Left lung (tissue), 14 donors: ENCODE measurements at places on chromosomes 2 and 18. TPM values are rescaled to one million over a fixed set of nuclear protein-coding genes. Genes with fewer than 3 reads are reported as not detected.

DNA sequence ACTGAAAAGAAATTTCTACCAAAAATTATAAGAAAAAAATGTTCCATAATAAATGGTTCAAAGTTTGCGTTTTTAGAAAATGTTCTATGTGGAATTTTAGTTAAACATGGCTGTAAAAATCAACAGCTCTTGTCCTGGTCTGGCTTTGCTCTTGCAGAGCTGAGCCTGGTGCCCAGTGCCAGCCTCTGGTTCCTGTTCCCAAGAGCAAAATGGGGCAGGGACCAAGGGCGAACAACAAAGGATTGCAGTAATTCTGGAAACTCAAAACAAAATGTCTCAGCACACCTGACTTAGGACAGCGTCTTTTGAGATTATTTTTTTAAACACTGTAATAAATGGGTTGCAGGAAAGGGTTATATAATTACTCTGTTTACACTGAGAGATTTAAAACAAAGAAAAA is 174.7 kb downstream of the ANAPC1 start:
- peaks cover 7% of the 10 kb centered on the region for H3K4me1 ChIP-seq
- no peaks in the 10 kb centered on the region for H3K27me3 ChIP-seq
- H3K27ac ChIP-seq = no peak overlapping the region
- no peak overlapping the region for H3K4me3 ChIP-seq
- H3K36me3 ChIP-seq = no peaks in the 10 kb centered on the region

GRCh38 chr18:31776093-31776492 is 15.4 kb upstream of the SLC25A52 start:
- H3K36me3 ChIP-seq = no peaks in the 10 kb centered on the region
- no peak overlapping the region for H3K27ac ChIP-seq
- no peak for DNase-seq
- no peaks in the 10 kb centered on the region for H3K4me1 ChIP-seq

GRCh38 chr2:48316753-48317750 is 212.9 kb upstream of the STON1 start:
- no peaks in the 10 kb centered on the region for H3K36me3 ChIP-seq
- peaks cover 7% of the 10 kb centered on the region for H3K4me1 ChIP-seq
- no peak for DNase-seq
- no peaks in the 10 kb centered on the region for H3K27me3 ChIP-seq
- H3K27ac ChIP-seq = peak overlapping the region; percentile 99

DNA sequence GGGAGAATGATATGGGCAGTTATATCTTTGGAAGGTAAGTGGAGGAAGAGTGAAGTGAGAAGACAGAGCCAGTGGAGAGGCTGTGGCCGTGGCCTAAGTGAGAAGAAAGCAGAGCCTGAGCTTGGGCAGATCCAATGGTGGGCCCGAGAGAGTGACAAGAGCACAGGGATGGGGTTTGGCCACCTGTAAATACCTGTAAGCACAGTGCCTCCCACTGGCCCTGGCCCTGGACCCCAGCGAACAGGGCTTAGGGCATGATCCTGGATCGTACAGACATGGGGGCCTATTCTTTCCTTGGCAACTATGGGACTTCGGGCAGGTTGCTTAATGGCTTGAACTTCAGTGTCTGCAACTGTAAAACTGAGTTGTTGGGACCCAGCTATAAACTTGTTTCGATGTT is 44.1 kb downstream of the MTCL1 start:
- no peaks in the 10 kb centered on the region for H3K27me3 ChIP-seq
- no peak overlapping the region for H3K27ac ChIP-seq
- H3K4me3 ChIP-seq = no peak overlapping the region
- H3K36me3 ChIP-seq = no peaks in the 10 kb centered on the region
- no peaks in the 10 kb centered on the region for H3K4me1 ChIP-seq
- DNase-seq = no peak

GRCh38 chr2:86790676-86791572 is at the start of gene CD8A:
Gene CD8A, minus strand, starts transcription at chr2:86790913. Its CDS starts 88 bp downstream, at chr2:86790825.
- no peak for DNase-seq
- peak within 1 kb of the TSS; percentile 28 for H3K27ac ChIP-seq
- peaks cover 19% of the 10 kb centered on the region for H3K4me1 ChIP-seq
- peaks cover 72% of the 10 kb centered on the region for H3K27me3 ChIP-seq
- H3K4me3 ChIP-seq = no peak within 1 kb of the TSS

DNA sequence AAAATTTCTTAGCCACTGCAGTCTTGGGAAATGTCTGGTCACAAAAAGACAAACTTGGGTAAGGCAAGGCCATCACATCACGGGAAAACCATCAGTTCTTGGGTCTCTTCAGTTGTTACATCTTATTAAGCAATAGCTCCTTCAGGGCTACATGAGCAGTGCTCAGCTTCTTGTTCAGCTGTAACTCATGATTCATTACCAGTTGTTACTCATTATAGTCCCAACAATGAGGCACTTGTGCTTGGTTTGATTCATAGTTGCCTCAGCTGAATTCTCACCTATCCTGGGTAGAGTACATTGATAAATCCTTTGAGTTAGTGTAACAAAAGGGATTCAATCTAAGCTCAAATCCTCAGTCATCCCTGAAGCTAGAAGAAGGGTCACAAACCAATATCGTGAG is 102.4 kb upstream of the DCC start:
- no peak for DNase-seq
- no peaks in the 10 kb centered on the region for H3K36me3 ChIP-seq

GRCh38 chr2:55051026-55051866 is 995 bp upstream of the RTN4 start:
- H3K27me3 ChIP-seq = no peaks in the 10 kb centered on the region
- DNase-seq = peak; percentile 45
- H3K4me3 ChIP-seq = peak overlapping the region; percentile 29
- H3K36me3 ChIP-seq = no peaks in the 10 kb centered on the region
- H3K27ac ChIP-seq = peak overlapping the region; percentile 99

- H3K27ac ChIP-seq = no peak overlapping the region
- no peaks in the 10 kb centered on the region for H3K4me1 ChIP-seq
- H3K4me3 ChIP-seq = no peak overlapping the region
- H3K36me3 ChIP-seq = no peaks in the 10 kb centered on the region
- no peak for DNase-seq
These were observed 29.1 kb downstream of the SLC4A3 start for GRCh38 chr2:219656526-219656925.

- no peaks in the 10 kb centered on the region for H3K4me1 ChIP-seq
- DNase-seq = no peak
- H3K4me3 ChIP-seq = no peak overlapping the region
These were observed 13.7 kb upstream of the SLC40A1 start for GRCh38 chr2:189594305-189594704.

Gene RAB10
- 114 TPM for total RNA-seq

Gene CRYGC
- total RNA-seq = not detected

DNA sequence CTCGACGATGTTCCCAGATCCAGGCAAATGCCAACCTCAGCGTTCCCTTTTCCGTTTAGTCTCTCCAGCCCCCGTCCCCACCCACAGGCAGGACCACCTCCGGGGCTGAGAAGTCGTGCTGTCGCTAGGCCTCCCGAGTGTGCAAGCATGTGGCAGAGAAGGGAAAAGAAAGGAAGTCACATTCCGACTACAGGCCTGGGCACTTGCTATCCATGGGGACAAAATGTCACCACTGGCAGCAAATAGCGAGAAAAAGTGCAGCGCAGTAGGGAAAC is 420 bp downstream of the PIGN start:
- H3K27ac ChIP-seq = peak overlapping the region; percentile 75
- no peaks in the 10 kb centered on the region for H3K36me3 ChIP-seq
- no peaks in the 10 kb centered on the region for H3K27me3 ChIP-seq
- H3K4me3 ChIP-seq = peak overlapping the region; percentile 82

DNA sequence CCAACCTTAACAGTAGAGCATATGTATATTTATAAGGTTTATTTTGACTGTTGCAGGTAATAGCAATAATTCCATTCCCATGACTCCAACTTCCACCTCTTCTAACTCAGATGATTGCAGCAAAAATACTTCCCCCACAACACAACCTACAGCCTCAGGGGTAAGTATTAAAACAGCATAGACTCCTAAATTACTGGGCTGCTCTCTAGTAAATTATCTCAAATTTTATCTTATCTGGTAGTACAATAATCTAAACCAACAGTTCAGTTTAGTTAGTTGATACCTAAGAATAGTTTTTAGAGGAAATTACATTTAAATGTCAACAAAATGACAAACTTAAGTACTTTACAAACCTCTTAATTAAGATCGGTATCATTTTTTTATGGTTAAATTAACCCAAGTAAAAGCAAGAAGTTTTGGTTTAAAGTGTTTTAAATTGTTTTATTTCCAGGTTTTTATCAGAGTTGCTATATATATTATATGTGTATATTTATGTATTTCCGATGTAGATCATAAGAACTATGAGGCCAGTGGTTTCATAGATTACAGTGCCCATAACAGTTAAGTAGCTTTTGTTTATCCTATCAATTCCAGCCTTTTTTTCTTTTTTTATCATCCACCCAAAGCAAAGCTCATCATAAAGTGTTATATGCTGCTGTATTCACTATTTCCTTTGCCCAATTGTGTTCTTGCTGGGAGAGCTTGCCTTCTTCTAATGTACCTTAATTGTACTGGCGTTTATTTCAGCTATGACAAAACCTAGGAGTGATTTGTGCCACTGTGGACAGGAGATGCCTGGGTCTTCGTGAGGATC is 13.7 kb downstream of the GATA6 start:
- H3K4me3 ChIP-seq = no peak overlapping the region
- peaks cover 9% of the 10 kb centered on the region for H3K4me1 ChIP-seq
- no peak overlapping the region for H3K27ac ChIP-seq

GRCh38 chr2:66794070-66794469 is 359.1 kb downstream of the MEIS1 start:
- no peaks in the 10 kb centered on the region for H3K4me1 ChIP-seq
- no peaks in the 10 kb centered on the region for H3K36me3 ChIP-seq
- DNase-seq = no peak
- no peak overlapping the region for H3K4me3 ChIP-seq
- H3K27me3 ChIP-seq = no peaks in the 10 kb centered on the region

Gene TRIM54
- total RNA-seq = 0.17 TPM

Gene TBR1
- 0.08 TPM for total RNA-seq

DNA sequence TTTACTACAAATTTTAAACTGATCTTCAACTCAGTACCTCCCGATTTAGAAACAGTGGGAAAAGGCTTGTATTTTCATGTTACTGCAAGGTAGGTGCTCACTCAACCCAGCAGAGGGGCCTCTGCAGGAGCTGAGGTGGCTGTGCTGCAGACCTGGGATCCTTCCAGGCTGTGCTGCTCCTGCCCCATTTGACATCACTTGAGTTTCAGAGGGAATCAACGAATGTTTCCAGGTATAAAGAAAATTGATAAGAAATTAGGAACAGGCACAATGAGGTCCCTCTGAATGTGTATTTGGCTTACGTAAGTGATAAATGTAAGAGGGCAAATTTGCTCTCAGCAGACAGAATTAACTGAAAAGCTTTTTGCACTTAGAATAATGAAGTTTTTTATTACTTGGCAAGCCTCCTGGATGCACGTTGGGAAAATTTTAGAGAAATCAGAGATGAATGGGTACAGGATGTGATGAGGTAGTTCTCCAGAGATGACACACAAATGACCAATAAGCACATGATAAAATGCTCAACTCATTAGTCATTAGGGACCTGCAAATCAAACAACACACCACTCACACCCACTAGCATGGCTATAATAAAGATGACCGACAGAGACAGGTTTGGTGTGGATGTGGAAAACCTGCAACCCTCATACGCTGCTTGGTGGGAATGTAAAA is 114.0 kb downstream of the NOL10 start:
- no peak for DNase-seq
- no peaks in the 10 kb centered on the region for H3K4me1 ChIP-seq
- H3K36me3 ChIP-seq = peaks cover 67% of the 10 kb centered on the region
- H3K4me3 ChIP-seq = no peak overlapping the region
- H3K27ac ChIP-seq = no peak overlapping the region

DNA sequence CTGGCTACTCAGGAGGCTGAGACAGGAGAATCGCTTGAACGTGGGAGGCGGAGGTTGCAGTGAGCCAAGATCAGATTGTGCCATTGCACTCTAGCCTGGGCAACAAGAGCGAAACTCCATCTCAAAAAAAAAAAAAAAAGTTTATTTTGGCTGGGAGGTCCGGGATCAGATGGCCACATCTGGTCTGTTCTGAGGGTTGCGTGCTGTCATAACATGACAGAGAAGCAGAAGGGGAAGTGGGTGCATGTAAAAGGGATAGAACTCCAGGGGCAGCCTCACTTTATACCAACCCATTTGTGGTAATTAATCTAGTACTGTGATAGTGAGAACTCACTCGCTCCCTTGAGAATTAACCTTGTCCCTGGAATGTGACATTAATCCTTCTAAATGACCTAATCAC is 101.2 kb downstream of the PTPN4 start:
- H3K27me3 ChIP-seq = no peaks in the 10 kb centered on the region
- H3K4me1 ChIP-seq = no peaks in the 10 kb centered on the region
- DNase-seq = no peak
- H3K36me3 ChIP-seq = no peaks in the 10 kb centered on the region
- no peak overlapping the region for H3K27ac ChIP-seq
- no peak overlapping the region for H3K4me3 ChIP-seq

GRCh38 chr18:10878703-10879102 is 270.7 kb downstream of the PIEZO2 start:
- no peaks in the 10 kb centered on the region for H3K4me1 ChIP-seq
- no peak overlapping the region for H3K4me3 ChIP-seq
- no peaks in the 10 kb centered on the region for H3K27me3 ChIP-seq
- DNase-seq = no peak

Gene ARHGAP15
- total RNA-seq = 16.8 TPM

- no peaks in the 10 kb centered on the region for H3K36me3 ChIP-seq
- DNase-seq = no peak
- H3K4me1 ChIP-seq = no peaks in the 10 kb centered on the region
- no peak overlapping the region for H3K27ac ChIP-seq
- H3K27me3 ChIP-seq = no peaks in the 10 kb centered on the region
- no peak overlapping the region for H3K4me3 ChIP-seq
These were observed 1894.5 kb upstream of the CELF4 start for GRCh38 chr18:39460136-39460535.

DNA sequence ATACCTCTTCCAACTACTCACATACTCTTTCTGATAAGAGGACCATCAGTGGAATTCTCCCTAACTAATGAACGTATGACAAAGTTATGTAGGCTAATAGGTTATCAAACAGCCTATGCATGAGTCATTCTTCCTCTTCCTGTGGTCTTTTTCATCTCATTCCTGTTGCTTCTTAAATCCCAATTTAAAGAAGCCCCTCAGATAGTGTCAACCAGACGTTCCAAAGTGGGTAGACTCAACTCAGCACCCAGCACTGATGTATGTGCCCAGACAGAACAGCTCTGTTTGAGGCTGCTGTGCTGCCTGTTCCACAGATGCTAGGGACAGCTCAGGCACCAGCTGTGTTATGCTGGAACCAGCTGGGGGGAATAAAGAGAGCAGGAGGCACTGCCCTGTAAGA is 52.6 kb downstream of the CXCR4 start:
- H3K27ac ChIP-seq = no peak overlapping the region
- H3K4me3 ChIP-seq = no peak overlapping the region
- DNase-seq = no peak

GRCh38 chr2:170587922-170588321 is 127.2 kb upstream of the SP5 start:
- no peak overlapping the region for H3K4me3 ChIP-seq
- H3K27ac ChIP-seq = no peak overlapping the region
- no peaks in the 10 kb centered on the region for H3K4me1 ChIP-seq
- H3K27me3 ChIP-seq = no peaks in the 10 kb centered on the region

Gene RFTN2
- 4.5 TPM for total RNA-seq

GRCh38 chr18:74869904-74870863 is 272.5 kb downstream of the ZNF407 start:
- H3K27ac ChIP-seq = no peak overlapping the region
- no peaks in the 10 kb centered on the region for H3K4me1 ChIP-seq
- H3K4me3 ChIP-seq = no peak overlapping the region
- H3K36me3 ChIP-seq = no peaks in the 10 kb centered on the region

GRCh38 chr18:63071701-63072141 is 247.8 kb downstream of the BCL2 start:
- no peaks in the 10 kb centered on the region for H3K27me3 ChIP-seq
- H3K27ac ChIP-seq = no peak overlapping the region
- no peak for DNase-seq
- no peak overlapping the region for H3K4me3 ChIP-seq
